ENCODE measurements at places on chromosomes 7 and 10. TPM values are rescaled to one million over a fixed set of nuclear protein-coding genes. Genes with fewer than 3 reads are reported as not detected.

The NPC1L1 gene
- total RNA-seq = 0.30 TPM

- DNase-seq = peak; percentile 48
These were observed 23.2 kb downstream of the CDK1 start for GRCh38 chr10:60801522-60801921.

- DNase-seq = no peak
These were observed 152.7 kb downstream of the CUX1 start for GRCh38 chr7:101969997-101970585.

GRCh38 chr10:131638880-131639278, 261.9 kb upstream of the PPP2R2D start:
- no peak for DNase-seq

- DNase-seq = no peak
These were observed 161.9 kb upstream of the PRR15 start for GRCh38 chr7:29401769-29402168.

DNA sequence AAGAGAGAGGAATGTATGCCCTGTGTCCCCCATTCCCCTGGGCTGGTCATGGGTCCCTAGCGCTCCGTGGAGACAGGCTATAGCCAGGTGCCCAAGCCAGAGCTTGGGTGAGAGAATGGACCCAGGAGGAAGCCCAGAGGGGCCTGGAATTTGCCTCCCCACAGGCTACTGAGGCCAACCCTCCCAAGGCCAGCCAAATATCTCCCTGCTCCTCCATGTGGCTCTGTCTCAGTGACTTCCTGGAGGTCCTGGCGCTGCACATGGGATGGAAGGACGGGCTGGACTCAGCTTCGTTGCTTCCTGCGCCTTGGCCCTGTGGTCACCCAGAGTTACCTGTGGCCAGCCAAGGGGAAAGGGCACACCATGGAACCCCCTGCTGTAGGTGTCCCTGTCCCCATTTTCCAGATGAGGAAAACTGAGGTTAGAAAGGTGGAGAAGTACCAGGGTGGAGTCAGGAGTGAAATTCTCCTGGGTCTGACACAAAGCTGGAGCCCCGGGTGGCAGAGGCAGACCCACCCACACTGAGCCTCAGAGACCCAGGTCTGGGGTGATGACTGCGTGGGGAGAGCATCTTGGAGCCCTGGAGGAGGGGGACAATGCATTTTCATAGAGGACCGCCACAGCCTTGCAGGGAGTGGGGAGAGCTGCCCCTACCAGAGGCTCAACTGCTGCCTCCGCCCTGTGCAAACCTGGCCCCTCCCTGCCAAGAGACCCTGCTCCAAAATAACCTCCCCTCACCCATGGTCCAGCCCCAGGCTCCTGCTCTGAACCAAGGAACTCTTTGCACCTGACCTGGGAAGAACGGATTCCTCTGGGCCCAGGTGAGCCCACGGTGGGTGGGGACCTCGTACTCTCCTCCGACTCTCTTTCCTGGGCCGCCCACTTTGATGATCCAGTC, 42.6 kb downstream of the TMEM270 start:
- DNase-seq = no peak

- DNase-seq = no peak
These were observed 107.2 kb downstream of the EPC1 start for GRCh38 chr10:32239769-32240168.

The SFRP4 gene
- total RNA-seq = 5.0 TPM
